ENCODE measurements at places on chromosomes 2 and 18. TPM values are rescaled to one million over a fixed set of nuclear protein-coding genes. Genes with fewer than 3 reads are reported as not detected.
A peak's percentile ranks its signal among the peaks of the same experiment; 100 is the strongest.

- DNase-seq: no peak
Observed at GRCh38 chr18:57466745-57467409, 31.7 kb downstream of the ONECUT2 start.

Gene MYL12A
- total RNA-seq: 1,520 TPM

DNA sequence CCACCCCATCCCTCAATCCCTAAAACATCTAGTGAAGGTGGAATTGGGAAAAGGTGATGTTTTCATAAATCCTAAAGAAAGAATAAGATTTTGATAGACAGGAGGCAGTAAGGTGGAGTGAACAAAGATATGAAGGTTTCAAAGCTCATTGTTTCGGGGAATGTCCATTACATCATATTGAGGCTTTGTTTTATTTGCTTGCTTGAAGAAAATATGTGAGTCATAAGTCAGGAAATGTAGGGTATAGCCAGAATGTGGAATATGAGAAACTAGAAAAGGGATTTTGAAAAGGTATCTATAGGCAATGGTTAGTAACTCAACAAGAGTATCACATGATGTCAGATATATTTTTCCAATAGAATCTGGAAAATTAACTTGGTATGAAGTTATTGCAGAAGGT, 1178.5 kb upstream of the ACVR2A start:
- no peak for DNase-seq

DNA sequence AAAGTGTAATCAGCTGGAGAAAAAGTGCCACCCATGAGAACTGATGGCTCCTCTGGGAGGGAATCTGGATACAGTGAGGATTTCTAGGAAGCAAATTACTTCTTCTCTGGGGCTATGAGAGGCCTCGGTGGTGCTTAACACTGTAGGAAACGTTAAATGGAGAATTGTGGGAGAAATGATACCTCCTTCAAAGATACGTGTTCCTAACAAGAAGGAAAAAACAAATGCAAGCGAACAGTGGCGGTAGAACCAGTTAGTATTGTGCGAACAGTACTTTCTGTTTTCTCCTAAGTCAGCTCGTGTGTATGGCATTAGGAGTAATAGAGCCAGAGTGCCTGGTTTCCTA, 587 bp upstream of the MTIF2 start:
- DNase-seq: no peak

DNA sequence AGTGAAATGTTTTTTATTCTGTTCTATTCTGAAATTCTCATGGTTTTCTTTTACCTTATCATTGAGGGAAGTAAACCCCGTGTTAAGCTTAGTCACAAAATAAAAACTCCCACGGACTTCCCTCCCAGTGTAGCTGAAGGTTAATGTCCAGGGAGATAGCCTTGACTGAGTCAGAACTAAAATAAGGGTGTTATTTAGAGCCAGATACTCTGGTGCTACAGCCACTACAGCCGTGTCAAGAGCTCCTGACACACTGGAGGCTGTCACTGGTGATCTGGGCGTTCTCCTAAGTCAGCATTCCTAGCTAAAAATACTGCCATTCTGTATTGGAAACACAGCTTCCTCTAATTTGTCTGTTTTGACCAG, 82.0 kb upstream of the RANBP2 start:
- peak; percentile 54 for DNase-seq

GRCh38 chr2:142174176-142174575, 43.4 kb upstream of the LRP1B start:
- no peak for DNase-seq

GRCh38 chr2:40558761-40559160, 106.9 kb upstream of the SLC8A1 start:
- DNase-seq: no peak

DNA sequence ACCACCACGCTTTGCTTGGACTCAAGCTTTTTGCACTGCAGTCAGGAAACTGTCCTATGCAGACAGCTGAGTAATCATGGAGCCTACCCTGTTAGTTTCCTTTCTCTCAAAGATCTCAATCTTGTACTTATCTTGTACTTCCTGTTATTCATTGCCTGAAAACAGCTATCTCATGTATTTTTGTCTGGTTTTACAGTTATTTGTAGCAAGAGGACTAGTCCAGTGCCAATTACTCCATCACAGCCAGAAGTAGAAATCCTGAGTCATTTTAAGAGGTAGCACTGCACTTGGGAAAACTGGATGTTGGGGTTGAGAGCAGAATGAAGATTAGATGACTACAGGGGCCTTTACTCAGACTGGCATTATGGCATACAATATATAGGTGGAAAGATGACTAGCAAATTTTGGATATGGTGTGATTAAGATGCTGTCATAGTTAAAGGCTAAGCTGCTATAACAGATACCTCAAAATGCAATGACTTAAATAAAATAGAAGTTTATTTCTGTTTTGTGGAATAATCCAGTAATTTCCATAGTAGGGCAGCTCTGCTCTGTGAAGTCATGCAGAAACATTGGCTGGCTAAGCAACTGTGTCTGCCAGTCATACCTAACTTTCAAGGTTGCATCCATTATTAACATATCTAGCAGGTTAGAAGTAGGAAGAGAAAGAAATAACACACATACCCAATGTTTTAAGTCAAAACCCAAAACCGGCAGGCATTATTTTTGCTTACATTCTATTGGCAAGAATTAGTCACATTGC, 21.1 kb upstream of the CHMP3 start:
- no peak for DNase-seq

Gene C2orf92
- 1.2 TPM for total RNA-seq

DNA sequence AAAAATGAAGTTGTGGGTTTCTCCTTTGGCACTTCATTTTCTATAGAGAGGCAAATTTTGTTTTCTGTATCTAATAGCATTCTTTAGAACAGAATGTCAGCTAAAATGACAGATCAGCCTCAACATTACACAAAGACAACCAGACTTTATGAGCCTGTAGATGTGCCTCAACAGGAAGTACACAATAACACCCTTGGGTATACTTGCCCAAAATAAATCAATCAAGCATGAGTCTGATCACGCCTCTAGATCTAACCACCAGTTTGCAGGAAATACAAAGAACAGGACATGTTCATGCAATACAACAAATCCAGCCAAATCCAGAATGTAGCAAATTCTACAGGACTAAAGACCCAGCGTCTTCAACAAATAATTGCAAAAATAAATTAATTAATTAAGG, 11.2 kb upstream of the DAPL1 start:
- no peak for DNase-seq

Gene EN1
- total RNA-seq: not detected
